ENCODE measurements at places on chromosomes 7 and 10.
A peak's percentile ranks its signal among the peaks of the same experiment; 100 is the strongest.

GRCh38 chr10:114271779-114272167 is 32.7 kb downstream of the VWA2 start:
- H3K27ac ChIP-seq: no peak overlapping the region
- DNase-seq: no peak
- H3K27me3 ChIP-seq: no peaks in the 10 kb centered on the region
- H3K4me3 ChIP-seq: no peak overlapping the region
- H3K36me3 ChIP-seq: no peaks in the 10 kb centered on the region

- no peaks in the 10 kb centered on the region for H3K27me3 ChIP-seq
- no peaks in the 10 kb centered on the region for H3K36me3 ChIP-seq
- DNase-seq: no peak
- no peak overlapping the region for H3K4me3 ChIP-seq
- H3K4me1 ChIP-seq: peaks cover 7% of the 10 kb centered on the region
- H3K27ac ChIP-seq: no peak overlapping the region
Observed at GRCh38 chr10:58817201-58817846, 304.7 kb downstream of the BICC1 start.

DNA sequence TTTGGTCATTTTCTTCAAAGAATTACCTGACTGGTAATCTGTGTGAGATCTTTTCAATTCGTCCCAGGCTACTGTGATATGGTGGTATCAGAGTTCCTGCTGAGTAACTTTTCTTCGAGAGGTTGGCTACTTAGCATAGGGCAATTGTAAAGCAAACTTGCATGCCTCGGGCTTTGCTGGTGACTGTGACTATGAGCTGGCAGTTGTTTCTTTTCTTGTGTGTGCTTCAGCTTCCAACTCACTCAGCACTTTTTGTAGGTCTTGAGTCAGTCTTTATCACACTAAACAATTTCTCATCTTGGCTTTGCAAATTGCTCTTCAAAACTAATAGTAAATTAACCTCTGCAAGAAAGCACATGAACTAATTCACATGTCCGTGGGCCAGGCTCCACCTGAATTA is 44.3 kb downstream of the PRR15 start:
- H3K4me3 ChIP-seq: no peak overlapping the region
- no peak overlapping the region for H3K27ac ChIP-seq
- H3K36me3 ChIP-seq: peaks cover 3% of the 10 kb centered on the region
- H3K4me1 ChIP-seq: peaks cover 43% of the 10 kb centered on the region

DNA sequence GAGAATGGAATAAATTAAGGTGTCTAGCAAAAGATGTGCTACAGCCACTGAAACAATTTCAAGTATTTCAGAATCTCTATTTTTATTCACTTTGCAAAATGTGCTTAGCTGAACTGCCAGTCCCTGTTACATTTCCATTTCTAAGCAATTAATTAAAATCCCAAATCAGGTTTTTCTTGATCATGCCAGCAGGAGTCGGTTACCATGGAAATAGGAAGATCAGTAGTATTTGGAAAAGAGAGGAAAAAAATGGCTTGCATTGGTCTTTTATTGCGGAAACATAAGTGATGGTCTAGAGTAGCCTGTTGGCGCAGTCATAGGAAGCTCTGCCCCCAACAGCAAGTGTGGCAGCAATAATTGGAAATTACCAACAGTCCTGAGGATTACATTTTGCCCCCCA is 867.1 kb downstream of the GATA3 start:
- peak overlapping the region; percentile 55 for H3K4me3 ChIP-seq
- peaks cover 18% of the 10 kb centered on the region for H3K4me1 ChIP-seq
- no peaks in the 10 kb centered on the region for H3K27me3 ChIP-seq
- no peaks in the 10 kb centered on the region for H3K36me3 ChIP-seq
- DNase-seq: no peak

DNA sequence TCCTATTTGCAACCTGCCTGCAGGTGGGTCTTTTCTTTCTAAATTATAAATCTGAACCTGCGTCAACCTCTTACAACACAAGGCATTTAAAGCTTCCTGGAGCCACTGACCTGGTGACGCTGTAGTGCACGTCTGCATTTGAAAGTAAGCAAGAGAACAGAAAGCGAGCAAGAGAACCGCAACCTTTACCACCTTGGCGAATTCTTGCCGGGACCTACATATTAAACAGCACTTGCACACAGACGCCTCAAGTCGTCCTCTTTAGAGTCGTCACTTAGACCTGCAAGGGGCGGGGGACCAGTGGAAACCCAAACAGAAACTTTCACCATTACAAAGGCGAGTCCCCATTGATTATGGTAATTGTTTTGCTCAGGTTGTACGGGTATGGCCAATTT is 9.5 kb downstream of the GLI3 start:
- peaks cover 87% of the 10 kb centered on the region for H3K4me1 ChIP-seq
- no peaks in the 10 kb centered on the region for H3K36me3 ChIP-seq
- H3K4me3 ChIP-seq: peak overlapping the region; percentile 73
- no peaks in the 10 kb centered on the region for H3K27me3 ChIP-seq

DNA sequence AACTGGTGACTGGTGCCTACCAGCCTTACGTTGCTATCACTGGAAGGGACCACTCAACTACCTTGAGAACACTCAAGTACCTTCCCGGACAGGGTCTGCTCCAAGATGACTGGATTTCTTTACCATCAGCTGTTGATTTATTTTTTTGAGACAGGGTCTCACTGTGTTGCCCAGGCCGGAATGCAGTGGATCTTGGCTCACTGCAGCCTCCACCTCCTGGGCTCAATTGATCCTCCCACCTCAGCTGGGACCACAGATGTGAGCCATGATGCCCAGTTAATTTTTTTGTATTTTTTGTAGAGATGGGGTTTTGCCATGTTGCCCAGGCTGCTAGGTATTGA is 45.2 kb upstream of the DLG5 start:
- no peak overlapping the region for H3K4me3 ChIP-seq
- peaks cover 20% of the 10 kb centered on the region for H3K4me1 ChIP-seq
- H3K27ac ChIP-seq: peak overlapping the region; percentile 49
- no peaks in the 10 kb centered on the region for H3K36me3 ChIP-seq
- no peak for DNase-seq
- no peaks in the 10 kb centered on the region for H3K27me3 ChIP-seq

DNA sequence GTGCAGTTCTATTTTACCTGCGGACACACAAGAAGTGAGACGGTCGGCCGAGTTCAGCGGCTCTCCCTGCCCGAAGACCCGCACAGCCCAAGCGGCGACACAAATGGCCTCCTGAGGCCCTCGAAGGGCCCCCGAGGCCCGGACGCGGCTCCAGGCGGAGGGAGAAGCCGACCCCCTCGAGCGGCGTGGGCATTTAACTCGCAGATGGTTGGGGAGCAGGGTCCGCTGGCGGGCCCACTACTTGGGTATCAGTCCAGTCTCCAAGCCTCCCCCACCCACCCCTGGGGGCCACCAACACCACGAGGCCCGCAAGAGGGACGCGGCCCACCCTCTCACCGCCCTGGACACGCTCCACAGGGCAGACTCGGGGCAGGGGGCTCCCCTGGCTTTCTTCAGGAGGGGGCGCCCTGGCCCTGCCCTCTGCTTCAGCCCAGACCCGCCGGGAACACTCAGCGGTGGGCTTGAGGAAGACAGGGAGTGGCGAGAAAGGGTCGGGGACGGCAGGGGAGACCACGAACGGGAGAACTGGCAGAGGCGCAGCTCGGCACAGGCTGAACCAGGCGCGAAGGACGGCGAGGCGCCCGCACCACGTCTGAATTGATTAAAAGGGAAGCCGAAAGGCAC is 1.7 kb downstream of the IGF2BP3 start:
- peaks cover 40% of the 10 kb centered on the region for H3K4me1 ChIP-seq
- peak overlapping the region; percentile 99 for H3K4me3 ChIP-seq
- peak overlapping the region; percentile 97 for H3K27ac ChIP-seq

Measured in WTC11 (cell line).